CD4-positive, alpha-beta T cell treated with Interleukin-1 beta for 1 hour (primary cell): ENCODE measurements at places on chromosomes 4 and X.

- no peak for DNase-seq
Measured at GRCh38 chr4:130197946-130198345, 1102.0 kb downstream of the C4orf33 start.

- DNase-seq: peak; percentile 79
Measured at GRCh38 chrX:137051978-137052642, 18.3 kb upstream of the GPR101 start.

- DNase-seq: no peak
Measured at GRCh38 chrX:117835034-117835433, 281.6 kb downstream of the KLHL13 start.

DNA sequence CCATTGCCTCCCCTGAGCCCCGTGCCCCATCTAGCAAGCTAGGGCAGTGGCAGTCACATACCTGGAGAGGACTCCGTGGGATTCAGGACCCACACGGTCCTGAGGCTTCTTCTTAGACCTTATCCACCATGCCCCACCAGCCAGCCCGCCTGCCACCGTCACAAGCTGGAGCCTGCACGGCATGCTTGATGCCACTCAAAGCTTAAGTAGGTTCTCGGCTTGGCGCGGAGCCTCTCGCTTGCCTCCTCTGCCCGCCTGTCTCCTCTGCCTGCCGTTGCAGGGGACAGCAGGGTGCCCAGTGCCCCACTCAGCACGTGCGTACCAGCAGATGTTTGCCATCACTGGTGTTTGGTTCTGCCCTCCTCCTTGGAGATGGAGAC, 14.1 kb downstream of the PSAPL1 start:
- no peak for DNase-seq

DNA sequence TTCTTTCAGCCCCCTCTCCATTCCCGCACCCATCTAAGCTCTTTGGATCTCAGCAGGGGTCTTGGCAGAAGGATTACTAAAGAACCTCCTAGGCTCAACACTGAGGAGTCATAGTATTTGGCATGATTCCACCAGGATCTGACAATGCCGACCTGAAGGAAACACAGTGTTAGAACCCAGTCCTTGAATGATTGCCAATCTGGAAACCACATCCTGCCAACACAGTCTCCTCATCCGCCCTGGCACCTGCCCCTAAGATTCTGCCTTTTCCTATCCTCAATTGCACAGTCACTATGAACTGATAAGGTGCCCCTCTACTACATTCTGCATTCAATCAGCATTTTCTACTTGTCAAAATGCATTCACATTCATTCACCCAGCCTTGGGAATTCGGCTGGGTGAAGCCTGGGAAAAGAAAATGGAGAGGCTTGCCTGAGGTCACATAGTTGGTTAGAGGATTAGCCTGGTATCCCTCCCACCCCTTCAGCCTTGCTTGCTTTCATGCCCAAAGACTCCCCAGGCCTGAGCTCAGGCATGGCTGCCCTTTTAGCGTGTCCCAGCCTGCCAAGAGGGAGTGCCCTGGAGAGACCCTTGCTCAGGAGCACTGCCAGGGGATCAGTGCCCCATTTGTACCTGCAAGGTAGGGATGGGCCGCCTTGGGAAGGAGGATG, 2.2 kb upstream of the CLDN2 start:
- DNase-seq: peak; percentile 33

GRCh38 chrX:54715621-54716020, 82.4 kb downstream of the ITIH6 start:
- DNase-seq: no peak

GRCh38 chr4:118398226-118399090, 45.7 kb upstream of the PRSS12 start:
- no peak for DNase-seq

- DNase-seq: no peak
Measured at GRCh38 chr4:144347121-144347520, 206.6 kb upstream of the GYPA start.

GRCh38 chr4:13541176-13541604, 3.1 kb downstream of the NKX3-2 start:
- DNase-seq: no peak

DNA sequence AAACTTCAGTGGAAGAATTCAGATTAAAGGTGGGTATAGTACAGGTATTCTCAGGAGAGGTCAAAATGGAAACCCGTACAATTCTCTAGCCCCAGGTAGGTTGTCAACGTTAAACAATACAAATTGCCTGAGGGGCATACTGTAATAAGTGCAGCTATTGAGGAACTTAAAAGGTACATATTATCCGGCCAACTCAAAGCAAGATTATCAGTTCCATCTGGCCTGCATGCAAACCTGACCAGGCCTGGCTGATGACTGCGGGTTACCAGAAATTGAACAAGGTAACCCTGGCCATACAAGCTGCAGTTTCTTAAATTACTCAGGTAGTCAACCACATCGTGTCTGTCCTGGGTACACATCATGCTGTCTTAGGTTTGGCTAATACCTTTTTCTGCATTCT, 12.3 kb upstream of the ZNF630 start:
- no peak for DNase-seq

DNA sequence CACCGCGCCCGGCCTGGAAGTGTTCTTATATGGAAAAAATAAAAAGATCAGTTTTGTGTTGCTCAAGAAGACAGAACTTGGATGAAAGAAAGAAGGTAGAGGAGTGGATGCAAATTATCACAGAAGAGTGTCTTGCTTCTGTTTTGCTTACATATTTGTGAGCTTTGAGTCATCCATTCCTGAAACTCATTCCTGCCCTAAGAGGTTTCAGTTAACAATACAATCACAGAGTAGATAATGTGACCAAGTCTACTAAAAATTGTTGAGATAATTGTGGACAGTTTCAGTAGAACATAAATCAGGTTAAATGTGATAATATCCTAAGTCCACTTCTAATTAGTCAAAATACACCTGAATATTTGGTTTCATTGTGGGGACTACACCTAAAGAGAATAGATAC, 26.4 kb upstream of the LRCH2 start:
- no peak for DNase-seq

- no peak for DNase-seq
Measured at GRCh38 chr4:172356016-172356415, 542.8 kb downstream of the GALNTL6 start.

DNA sequence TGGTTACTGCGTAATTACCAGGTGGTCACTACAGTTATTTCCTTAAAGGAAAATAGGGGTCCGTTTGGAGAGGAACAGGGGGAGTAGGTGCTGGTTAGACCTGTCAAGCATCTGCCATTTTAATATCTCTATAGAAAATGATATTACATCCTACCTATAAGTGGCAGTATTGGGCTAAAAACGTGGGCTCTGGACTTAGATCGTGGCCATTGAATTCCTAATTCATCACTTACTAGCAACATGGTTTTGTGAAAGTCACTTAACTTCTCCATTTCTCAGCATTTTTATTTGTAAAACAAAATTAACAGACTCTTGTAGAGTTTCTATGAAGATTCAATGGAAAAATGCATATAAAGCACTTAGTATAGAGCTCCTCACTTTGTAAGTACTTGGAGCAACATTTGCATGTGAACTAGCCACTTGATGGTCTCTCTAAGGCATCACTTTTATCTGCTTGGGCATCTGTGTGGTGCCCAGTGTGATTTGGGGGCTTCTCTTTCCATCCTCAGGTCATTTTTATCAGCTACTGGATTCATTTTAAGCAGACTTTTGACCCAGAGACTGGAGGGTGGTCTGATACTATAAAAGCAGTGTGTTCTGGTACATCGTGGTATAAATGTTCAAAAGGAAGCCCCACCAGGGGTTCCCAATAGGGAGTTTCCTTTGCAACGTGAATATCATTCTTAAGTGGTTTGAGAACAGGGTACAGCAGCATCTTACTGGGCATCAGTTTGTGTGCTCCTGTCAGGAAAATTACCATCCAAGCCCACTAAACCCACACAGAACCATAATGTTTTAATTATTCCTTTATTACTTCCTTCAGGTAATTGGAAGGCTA, 42.7 kb upstream of the RASSF6 start:
- DNase-seq: peak; percentile 2

DNA sequence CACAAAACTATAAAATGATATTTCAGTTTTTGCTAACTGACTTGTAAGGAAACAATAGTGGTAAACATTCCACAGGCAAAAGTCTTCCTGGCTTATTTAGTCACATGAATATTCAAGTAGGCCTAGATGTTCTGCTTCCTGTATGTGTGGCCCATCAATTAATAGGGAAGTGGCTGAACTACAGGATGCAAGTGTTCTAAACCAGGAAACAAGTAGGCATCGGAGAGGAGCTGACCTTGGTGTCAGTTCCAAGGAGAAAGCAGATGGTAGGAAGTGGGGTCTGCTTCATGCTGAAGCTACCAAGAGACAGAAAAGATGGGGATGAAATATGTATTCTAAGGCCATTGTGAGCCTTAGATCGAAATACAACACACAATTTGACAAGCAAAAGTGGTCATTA, 149.7 kb downstream of the ANTXR2 start:
- no peak for DNase-seq

GRCh38 chrX:40392599-40392998, 188.2 kb upstream of the ATP6AP2 start:
- DNase-seq: no peak

DNA sequence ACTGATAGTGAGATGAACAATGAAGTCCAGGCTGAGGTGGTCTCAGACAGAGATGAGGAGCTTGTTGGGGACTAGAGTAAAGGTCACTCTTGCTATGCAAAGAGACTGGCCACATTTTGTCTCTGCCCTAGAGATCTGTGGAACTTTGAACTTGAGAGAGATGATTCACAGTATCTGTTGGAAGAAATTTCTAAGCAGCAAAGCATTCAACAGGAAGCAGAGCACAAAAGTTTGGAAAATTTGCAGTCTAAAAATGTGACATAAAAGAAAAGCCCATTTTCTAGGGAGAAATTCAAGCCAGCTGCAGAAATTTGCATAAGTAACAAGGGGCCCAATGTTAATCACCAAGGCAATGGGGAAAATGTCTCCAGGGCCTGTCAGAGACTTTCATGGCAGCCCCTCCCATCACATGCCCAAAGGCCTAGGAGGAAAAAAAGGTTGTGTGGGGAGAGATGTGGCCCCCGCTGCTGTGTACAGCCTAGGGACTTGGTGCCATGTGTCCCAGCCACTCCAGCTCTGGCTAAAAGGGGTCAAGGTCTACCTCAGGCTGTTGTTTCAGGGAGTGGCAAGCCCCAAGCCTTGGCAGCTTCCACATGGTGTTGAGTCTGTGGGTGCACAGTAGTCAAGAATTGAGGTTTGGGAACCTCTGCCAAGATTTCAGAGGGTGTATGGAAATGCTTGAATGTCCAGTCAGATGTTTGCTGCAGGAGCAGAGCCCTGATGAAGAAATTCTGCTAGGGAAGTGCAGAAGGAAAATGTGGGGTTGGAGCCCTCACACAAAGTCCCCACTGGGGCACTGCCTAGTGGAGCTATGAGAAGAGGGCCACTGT, 262.8 kb downstream of the DKK2 start:
- DNase-seq: no peak

DNA sequence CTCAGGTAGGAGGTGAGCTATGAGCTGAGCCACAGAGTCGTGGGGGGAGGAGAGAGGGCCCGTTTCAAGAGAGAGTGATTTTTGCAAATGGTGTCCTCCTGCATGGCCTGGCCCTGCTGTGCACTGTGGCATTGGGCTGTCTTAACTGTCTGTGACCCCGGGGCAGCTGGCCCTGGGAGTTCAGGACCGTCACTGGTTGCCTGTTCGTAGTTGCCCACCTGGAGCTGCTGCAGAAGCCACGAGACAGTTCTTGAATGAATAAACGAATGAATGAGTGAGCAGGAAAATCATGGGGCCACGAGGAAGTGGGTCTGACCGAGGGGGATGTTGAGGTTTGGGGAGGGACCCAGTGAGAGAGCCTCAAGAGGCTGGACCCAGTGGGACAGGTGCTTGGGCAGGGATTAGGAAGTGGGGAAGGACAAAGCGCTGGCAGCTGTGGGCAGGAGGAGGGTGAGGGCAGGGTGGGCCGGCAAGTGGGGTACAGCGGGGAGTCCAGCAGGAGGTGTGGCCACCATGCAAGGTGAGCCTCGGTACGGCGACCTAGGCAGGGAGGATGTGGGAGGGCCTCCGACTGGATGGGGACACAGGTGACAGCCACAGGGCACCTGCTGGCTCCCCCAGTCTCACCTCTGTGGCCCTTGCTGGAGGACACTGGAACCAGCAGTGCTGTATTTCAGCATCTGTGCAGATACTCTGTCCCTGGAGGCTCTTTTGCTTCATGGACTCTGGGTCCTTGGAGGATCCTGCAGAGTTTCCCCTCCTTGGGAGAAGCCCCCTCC, 10.2 kb downstream of the RGS12 start:
- DNase-seq: no peak

DNA sequence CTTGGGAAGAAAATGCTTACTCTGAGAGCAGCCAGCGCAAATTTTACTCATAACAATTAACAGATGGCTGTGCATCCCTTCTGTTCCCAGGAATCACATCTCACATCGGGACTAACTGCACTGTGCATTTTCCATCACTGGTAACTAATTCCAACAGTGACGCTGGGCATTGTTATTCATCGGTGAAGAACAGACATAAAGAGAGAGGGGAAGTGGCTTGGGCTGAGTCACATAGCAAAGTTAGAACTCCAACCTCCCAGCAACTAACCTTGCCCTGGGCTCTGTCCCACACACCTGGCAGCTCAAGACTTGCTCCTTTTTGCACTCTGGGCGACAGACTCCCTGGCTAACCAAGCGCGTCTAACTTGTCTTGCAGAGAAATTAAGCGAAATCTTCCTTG, 6.4 kb upstream of the LONRF3 start:
- DNase-seq: no peak

- DNase-seq: no peak
Measured at GRCh38 chrX:13005661-13006473, 31.0 kb downstream of the TMSB4X start.

DNA sequence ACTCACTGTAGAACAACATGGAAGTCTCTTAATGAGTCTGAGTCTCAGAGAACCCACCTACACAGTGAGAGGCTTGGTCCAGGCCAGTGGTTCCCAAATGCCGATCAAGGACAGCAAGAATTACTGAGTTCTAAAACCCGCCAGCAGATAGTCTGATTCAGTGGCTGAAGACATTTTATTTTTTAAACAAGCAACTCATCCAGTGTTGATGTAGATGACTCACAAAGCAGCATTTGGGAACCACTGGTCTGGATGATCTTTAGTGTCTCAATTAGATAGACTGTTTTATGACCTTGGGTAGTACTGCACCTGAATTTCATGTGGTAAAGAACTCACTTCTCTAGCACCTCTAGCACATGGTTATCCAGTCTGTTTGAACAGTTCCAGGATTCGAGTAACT, 193.6 kb downstream of the FBXW7 start:
- DNase-seq: no peak

GRCh38 chr4:155543126-155543765, 123.4 kb upstream of the GUCY1A1 start:
- no peak for DNase-seq
